HS-27A (cell line): ENCODE measurements at places on chromosomes 4 and X.

DNA sequence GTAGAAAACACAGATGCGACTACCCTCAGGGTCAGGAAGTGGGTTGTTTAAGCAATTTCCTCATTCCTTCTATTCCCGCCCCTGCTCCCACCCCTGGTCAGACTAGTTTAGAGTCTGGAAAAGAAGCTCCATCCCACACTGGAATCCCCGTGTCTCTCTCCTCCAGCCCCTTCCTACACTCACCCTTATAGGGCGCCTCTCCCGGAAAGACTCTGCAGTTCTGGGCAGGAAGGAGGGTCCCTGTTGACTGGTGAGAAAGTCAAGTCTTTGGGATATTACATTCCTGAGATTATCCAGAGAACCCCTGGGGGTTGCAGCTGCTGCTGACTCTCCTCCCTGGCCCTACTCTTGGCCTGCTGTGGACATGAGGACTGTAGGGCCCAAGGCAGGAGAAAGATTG is 11.9 kb downstream of the STARD8 start:
- no peak for DNase-seq

GRCh38 chr4:102139132-102139573 is 206.1 kb downstream of the SLC39A8 start:
- no peak for DNase-seq

- DNase-seq: no peak
These were observed 4.1 kb downstream of the SLIT2 start for GRCh38 chr4:20255823-20256222.

DNA sequence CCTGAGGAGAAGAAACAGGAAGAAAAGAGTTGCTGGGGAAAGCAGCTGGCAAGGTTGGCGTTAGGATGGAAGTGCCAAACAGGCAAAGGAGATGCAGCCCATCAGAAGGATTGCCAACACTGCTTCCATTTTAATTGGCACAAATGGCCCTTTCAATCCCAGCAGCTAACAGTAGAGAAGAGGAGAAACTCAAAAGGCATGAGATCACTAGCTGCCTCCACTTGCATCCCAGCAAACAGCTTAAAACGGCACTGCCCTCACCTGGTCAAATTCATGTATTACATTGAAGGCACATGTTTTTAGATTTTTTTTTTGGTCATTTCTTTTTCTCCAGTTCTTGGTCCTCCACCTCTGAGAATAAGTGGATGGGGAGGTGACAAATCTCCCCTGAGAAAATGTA is 14.9 kb upstream of the LOC101059915 start:
- DNase-seq: no peak

DNA sequence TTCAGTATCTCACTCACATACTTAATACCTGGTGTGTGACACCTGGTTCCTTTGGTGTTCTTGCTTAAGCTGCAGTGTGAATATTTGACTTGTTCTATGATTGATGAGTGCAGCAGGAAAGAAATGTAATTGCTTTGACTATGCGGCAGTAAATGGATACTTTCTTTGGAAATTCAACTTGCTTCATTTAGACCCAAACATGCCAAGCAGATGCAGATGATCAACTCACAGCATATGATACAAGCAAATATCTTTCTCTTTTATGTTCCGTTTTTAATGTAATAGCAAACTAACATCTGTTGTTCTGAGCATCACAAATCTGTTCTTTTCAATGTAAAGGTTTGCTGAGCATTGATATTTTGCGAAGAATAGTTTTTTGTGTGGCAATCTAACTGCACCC is 549.5 kb downstream of the C4orf33 start:
- DNase-seq: no peak

GRCh38 chr4:27684610-27685011 is 824.0 kb downstream of the STIM2 start:
- DNase-seq: no peak

- DNase-seq: no peak
These were observed 716.1 kb upstream of the INTU start for GRCh38 chr4:126916626-126917140.

- DNase-seq: no peak
These were observed 432.5 kb upstream of the TENM3 start for GRCh38 chr4:181810711-181811110.

DNA sequence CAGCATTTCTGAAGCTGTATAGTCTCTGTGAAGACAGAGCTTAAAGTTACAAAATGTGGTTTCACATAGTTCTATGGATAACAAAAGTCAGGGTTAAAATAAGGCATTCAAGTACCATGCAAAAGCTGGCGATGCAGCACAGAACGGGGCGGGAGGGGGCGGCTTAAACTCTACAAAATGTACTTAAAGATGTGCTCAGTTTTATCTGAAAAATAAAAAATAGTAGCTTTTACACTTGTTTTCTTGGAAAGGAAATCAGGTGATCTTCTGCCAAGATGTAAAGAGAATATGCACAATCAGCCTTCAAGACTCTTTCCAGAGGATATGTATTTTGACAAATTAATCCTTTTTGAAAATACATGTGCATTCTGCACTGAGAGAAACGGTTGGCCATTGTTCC is 301.7 kb upstream of the EMCN start:
- no peak for DNase-seq

- no peak for DNase-seq
These were observed 674 bp upstream of the DIAPH2 start for GRCh38 chrX:96683997-96684338.

- no peak for DNase-seq
These were observed 64.5 kb downstream of the IQCM start for GRCh38 chr4:149751174-149751573.

- DNase-seq: no peak
These were observed 55.6 kb downstream of the STIM2 start for GRCh38 chr4:26916195-26916594.
